T-helper 1 cell (primary cell): ENCODE measurements at places on chromosomes 16 and 17.

GRCh38 chr16:24652803-24653202 is 76.6 kb upstream of the TNRC6A start:
- DNase-seq = no peak

GRCh38 chr17:47701608-47702007 is 7.6 kb downstream of the TBKBP1 start:
- DNase-seq = no peak

- no peak for DNase-seq
Observed at GRCh38 chr17:526425-526824, 173.8 kb upstream of the RPH3AL start.

DNA sequence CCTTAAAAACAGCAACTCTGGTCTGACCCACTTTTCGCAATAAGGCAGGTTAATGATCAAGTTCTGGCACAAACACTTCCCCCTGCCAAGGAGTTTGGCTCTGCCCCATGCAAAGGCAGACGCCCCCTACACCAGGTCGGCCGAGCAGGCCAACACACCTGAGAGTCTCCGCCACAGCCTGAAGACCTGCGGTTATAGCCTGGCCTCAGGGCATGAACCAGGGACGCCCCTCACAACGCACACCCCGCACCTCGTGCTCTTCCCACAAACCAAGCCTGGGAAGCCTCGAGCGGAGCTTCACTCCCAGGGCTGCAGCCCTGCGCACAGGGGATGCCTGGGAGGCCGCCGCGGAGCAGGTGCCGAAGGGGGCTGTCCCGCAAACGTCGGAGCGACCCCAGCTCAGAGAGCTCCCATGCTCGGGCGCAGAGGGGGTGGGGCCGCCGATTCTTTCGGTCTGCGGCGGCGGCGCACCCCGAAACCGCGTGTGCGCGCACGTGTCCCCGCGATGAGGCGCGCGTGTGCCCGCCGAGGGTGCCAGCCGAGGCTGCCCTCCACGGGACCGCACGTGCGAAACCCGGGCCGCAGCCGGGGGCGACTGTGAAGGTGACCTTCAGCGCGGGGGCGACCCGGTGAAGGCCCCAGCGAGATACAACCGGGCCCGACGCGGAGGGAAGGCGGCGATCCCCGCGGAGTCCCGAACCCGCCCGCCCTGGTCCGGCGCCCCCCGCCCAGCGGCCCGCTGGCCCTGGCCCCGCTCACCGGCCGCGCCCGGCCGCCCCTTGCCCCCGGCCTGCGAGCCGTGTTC is 559 bp downstream of the CLUH start:
- no peak for DNase-seq

DNA sequence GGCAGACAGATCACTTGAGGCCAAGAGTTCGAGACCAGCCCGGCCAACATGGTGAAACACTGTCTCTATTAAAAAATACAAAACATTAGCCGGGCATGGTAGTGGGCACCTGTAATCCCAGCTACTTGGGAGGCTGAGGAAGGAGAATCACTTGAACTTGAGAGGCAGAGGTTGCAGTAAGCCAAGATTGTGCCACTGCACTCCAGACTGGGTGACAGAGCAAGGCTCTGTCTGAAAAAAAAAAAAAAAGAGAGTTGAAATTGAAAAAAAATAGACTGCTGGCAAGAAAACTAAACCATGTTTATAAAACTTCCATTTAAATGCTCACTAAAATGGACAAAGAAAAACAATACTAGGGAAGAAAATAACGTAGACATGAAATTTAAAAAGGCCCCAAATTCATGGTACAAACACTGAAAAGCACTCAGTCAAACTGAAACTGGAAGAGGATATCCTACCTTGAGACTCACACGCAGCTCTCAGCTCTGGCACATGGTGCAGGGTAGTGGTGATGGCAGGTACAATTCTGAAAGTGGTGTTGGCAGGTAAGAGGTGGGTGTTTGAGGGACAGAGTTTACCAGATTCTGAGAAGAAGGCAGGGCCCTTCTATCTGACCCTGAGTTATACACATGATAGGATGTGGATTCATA is 19.3 kb downstream of the CNTROB start:
- no peak for DNase-seq
